ENCODE measurements at places on chromosomes 1 and 21.
A peak's percentile ranks its signal among the peaks of the same experiment; 100 is the strongest.

GRCh38 chr1:154767315-154768240 is 102.5 kb downstream of the KCNN3 start:
- DNase-seq: no peak

DNA sequence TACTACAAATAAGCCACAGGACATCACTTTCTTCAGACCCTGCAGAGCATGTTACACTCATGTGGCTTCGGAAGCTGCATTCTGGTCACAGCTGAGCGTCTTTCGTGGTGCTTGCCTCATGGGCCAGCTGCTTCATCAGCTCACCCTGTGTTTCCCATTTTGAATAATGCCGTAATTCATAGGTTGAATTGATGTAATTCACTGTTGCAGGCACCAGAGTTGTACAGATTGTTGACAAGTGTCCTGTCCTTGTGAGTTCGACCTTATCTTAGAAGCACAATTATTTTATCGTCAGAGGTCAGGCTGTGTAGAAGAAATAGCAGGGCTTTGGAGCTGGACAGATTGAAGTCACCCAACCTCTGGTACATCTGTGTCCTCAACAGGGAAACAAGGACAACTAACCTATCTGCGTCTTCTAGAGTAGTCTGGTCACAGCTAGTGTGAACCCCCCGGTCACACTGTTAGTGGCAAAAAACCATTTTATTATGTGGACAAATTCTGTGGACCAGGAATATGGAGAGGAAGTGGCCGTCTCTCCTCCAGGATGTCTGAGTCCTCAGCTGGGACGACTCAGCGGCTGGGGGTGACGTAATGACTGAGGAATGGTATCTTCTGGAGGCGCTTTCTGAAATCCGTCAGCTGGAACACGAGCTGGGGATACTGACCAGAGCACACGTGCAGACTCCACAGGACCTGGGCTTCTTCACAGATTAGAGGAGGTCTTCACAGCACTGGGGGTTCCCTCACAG is 17.8 kb downstream of the PKNOX1 start:
- DNase-seq: no peak

GRCh38 chr1:235076504-235077162 is 52.0 kb downstream of the TOMM20 start:
- DNase-seq: no peak

- DNase-seq: no peak
These were observed 12.8 kb downstream of the LGALS8 start for GRCh38 chr1:236536540-236536939.

- DNase-seq: peak; percentile 30
These were observed 2.6 kb upstream of the TDRD10 start for GRCh38 chr1:154499446-154499845.

- no peak for DNase-seq
These were observed 3.0 kb upstream of the RGS4 start for GRCh38 chr1:163066168-163066567.

- no peak for DNase-seq
These were observed 63.5 kb upstream of the ADARB1 start for GRCh38 chr21:45010860-45011259.

DNA sequence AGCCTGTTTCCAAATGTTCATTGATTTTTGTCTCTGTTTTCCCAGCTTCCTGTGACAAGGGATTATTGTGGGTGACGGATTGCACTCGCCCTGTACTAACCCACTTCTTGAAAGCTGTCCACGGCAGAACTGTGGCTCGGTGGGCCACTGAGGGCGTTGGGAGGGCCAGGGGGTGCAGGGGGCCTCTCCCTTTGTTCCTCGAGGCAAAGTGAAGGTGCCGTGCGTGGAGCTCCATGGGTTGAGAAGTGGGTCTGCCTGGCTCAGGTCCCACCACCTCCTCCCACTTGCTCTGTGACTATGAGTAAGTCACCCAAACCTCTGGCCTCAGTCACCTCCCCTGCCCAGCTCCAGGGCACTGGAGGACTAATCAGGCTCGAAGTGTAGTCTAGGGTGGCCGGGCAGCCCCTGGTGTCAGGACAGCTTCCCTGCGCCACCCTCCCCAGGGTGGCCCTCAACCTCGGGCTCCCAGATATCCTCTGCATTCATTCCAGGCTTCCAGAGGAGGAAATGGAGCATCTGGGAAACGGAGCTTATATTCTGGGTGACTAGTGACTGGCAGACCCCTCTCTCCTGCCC is 148.6 kb downstream of the NPHP4 start:
- DNase-seq: no peak

- DNase-seq: no peak
These were observed 328.3 kb downstream of the SMYD3 start for GRCh38 chr1:246178717-246179311.

GRCh38 chr1:150621497-150622302 is 7.7 kb downstream of the ENSA start:
- DNase-seq: peak; percentile 55

DNA sequence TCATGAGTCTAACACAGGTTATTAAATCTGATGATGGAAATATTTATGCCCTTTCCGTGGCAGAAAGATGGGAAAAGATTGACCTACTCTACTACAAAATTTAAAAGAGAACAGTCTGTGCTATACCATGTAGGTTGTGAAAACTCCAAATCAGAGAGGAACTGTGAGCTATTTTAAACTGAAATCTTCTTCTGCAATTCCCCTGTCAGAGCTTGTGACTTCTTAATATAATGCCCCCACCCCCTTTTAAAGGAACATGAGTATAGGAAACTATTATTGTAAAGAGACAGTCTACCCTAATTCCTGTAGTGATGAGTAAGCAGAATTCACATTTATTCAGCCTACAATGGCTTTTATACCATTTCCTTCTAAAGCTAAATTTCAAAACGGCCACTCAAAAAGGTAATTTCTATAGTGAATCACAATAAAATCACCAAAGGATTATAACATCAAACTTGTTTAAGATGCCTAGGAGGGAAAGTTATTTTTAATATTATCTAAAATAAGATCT is 11.7 kb downstream of the DSCAM start:
- DNase-seq: no peak

GRCh38 chr1:37667023-37667671 is 25.2 kb upstream of the CDCA8 start:
- no peak for DNase-seq

DNA sequence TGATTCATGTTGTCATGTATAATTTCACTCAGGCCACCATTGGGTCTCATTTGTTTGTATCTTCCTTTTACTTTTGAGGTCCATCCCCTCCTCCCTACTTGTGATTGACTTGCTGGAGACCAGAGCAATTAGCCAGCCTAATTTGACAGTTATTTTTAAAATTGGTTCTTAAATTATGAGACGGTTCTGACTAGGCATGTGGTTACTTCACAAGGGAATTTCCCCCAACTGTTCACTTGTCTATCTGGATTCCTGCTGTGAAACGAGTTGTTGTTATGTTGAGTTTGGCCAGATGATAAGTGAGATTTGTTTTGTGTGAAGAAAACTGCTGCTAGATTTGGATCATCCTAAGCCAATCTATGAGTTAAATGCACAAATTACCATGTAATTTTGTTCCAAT is 359.1 kb downstream of the BARHL2 start:
- DNase-seq: no peak

GRCh38 chr1:88221411-88221810 is 462.7 kb upstream of the PKN2 start:
- no peak for DNase-seq

DNA sequence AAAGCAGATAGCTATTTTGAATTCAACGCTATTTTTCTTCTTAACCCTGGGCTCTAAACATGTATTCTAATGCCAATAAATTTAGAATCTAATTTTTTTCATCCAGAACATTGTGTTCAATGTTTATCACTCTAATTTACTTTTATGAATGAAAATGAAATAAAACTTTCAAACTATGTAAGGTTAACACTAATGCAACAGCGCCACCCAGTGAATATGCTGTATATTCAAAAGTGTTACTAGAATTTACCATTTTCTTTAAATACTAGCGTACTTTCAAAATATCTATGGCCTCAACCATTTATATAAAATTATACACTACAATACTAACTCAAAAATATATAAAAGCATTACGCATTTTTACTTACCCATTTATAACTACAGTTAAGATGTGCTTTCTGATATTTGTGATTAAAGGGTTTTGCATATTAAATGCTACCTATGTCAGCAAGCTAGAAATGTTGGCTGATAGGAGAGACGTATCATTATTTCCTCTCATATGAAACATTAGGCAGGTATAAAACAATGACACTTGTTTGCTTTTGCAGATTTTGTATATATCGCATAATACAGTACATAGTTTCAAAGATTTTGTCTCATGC is 5.9 kb upstream of the NUF2 start:
- peak; percentile 39 for DNase-seq

DNA sequence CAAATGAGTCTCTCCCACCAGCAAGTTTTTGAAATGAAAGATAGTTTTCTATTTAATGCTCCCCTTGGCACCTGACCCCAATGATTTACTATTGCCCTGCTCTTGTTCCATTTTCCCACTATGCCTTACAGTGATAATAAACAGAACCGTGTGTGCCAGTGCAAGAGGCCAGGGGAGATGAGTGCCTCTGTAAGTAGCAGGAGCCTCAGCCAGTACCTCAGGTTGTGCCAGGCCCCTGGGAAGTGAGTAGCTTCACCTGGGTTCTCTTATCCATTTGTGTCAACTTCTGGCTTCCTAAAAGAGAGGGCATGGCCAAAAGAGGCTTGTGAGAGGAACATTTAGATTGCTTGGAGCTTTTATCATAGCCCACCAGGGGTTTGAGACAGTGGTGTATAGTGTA is 3.4 kb upstream of the ROR1 start:
- no peak for DNase-seq

- peak; percentile 49 for DNase-seq
These were observed 43.4 kb downstream of the FHAD1 start for GRCh38 chr1:15290382-15290781.

GRCh38 chr1:79113836-79114235 is 107.3 kb upstream of the ADGRL4 start:
- DNase-seq: no peak

- no peak for DNase-seq
These were observed 10.3 kb upstream of the SPRR2B start for GRCh38 chr1:153081736-153082135.
